Melanocyte of skin (primary cell): ENCODE measurements at places on chromosomes 3 and 15. TPM values are rescaled to one million over a fixed set of nuclear protein-coding genes. Genes with fewer than 3 reads are reported as not detected.

The TRAIP gene
- 5.5 TPM in 2 replicates for total RNA-seq

The SH3GL3 gene
- total RNA-seq = not detected in 2 replicates

The RSRC1 gene
- total RNA-seq = 34.3 and 43.6 TPM in 2 replicates

The ZSCAN29 gene
- 37.9 and 47.6 TPM in 2 replicates for total RNA-seq

The PLCL2 gene
- 4.8 and 7.6 TPM in 2 replicates for total RNA-seq

The SLC15A2 gene
- under 0.01 and 0.15 TPM in 2 replicates for total RNA-seq

The ITPKA gene
- total RNA-seq = 0.34 and 0.36 TPM in 2 replicates

The TYRO3 gene
- total RNA-seq = 21.6 and 29.0 TPM in 2 replicates

The EFCAB12 gene
- total RNA-seq = under 0.01 and 0.31 TPM in 2 replicates

The ZBBX gene
- under 0.01 and 0.15 TPM in 2 replicates for total RNA-seq
